SK-N-DZ (cell line): ENCODE measurements at places on chromosomes 2 and 18.

GRCh38 chr2:231597014-231597611 is 4.4 kb downstream of the TEX44 start:
- no peak for DNase-seq

DNA sequence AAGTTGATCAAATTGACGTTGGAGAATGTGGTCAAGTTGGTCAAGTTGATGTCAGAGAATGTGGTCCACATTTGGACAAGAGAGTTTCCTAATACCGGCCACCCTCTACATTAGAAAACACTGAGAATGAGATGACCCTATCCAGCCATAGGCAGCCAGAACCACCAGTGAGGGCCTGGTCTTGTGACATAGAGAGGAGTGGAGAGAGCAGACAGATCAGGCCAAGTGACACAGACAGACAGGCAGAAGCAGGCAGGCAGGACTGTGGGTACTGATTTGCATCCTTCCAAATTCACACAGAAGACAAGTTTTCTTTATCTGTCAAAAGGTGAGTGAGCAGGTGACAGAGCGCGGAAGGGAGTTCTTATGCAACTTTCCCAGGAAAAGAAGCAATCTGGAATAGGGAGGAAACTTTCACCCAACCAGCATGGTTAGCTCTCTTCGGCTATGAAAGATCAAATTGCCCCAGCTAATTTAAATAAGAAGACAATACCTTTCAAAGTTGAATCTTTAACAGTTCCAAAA is 109.1 kb upstream of the PID1 start:
- DNase-seq, result no peak

DNA sequence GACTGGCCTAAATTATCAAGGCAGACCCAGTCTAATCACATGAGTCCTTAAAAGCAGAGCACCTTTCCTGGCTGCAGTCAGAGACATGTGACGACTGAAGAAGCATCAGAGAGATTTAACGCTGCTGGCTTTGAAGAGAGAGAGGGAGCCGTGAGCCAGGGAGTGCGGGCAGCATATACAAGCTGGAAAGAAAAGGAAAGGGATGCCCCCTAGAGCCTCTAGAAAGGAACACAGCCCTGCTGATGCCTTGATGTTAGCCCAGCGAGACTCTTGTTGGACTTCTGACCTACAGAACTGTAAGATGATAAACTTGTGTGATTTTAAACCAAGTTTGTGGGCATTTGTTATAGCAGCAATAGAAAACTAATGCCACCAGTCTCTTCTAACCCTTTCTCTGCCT is 58.1 kb downstream of the HEATR5B start:
- peak; percentile 1 for DNase-seq

GRCh38 chr2:119250718-119251290 is 27.2 kb downstream of the STEAP3 start:
- DNase-seq, result no peak

GRCh38 chr2:217402761-217403383 is 543.0 kb upstream of the TNP1 start:
- DNase-seq, result no peak

GRCh38 chr18:41486575-41486974 is 468.5 kb upstream of the PIK3C3 start:
- DNase-seq, result no peak

GRCh38 chr2:1360557-1361250 is 52.6 kb upstream of the TPO start:
- DNase-seq, result no peak

DNA sequence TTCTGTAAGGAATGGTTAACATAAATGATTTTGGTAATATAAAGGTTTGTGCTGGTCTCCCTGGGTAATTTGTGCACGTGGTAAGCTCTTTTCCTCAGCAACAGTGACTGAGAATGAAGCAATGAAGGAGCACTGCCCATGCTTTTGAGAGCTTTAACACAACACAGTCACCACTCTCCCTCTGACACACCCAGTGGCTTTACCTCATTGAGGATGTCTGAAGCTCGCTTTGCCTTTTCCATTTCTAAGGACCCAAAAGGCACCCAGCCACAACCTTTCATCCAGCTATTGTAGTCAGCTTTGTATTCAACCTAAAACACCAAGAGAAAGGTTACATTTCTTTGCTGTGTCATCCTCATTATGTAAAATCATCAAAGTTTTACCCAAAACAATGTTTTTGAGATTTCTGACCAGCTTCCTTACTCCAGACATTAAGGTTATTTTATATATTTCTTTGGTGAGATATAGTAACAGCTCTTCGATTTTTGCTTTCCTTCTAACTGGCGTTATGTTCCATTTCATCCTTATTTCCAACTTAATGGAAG is 51.7 kb downstream of the NEB start:
- no peak for DNase-seq

- DNase-seq, result peak; percentile 17
These were observed 104.3 kb upstream of the ST6GAL2 start for GRCh38 chr2:106990297-106990696.

DNA sequence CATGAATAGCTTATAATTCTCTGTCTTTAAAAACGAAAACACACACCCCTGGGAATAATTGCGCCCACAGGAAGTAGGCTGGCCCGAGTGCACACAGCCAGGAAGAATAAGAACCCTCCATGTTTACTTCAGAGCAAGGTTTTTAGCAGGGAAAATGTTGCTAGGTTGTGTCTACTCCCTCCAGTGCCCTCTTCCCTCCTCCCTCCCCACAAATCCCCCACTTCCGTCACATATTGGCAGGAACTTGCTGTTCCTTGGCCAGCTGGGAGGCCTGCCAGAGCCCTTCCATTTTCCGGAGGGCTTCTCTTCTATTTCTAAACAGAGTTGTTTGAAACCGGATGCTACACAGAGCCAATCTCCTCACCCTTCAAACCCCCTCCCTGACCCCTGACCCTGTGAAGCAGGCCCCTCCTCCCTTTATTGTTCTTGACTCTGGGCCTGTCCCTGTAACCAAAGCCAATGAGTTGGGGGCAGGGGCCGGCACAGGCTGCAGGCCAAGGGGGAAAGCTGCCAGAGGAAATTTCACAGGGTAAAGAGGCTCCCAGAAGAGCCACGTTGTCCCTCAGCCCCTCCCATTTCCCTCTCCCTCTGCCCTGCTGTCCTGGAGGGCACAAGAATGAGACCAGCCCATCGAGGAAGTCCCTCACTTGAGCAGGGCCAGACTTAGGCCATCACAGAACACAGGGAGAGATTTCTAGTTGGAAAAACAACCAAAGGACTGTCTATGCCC is 49.8 kb upstream of the LGALSL start:
- peak; percentile 11 for DNase-seq
